Forelimb muscle (tissue), 1 donor: ENCODE measurements at places on chromosomes 5 and 9. TPM values are rescaled to one million over a fixed set of nuclear protein-coding genes. Genes with fewer than 3 reads are reported as not detected.

DNA sequence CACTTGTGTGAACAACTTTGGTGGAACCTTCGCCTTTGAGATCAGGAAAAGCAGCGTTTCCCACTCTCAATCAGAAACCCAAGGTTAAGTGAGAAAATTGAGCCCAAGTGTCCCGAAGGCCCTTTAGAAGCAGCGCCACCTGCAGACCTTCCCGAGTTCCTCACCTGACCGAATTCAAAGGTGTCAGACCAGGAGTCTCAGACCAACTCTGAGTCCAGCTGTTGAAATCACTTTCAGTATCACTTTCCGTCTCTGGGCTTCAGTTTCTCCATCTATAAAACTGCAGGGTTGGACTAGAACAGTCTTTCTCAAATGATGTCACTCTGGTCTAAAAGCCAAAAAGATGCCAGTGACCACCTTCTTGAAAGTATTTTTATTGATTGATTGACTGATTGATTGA is 31.7 kb upstream of the GRHPR start:
- no peak for DNase-seq

DNA sequence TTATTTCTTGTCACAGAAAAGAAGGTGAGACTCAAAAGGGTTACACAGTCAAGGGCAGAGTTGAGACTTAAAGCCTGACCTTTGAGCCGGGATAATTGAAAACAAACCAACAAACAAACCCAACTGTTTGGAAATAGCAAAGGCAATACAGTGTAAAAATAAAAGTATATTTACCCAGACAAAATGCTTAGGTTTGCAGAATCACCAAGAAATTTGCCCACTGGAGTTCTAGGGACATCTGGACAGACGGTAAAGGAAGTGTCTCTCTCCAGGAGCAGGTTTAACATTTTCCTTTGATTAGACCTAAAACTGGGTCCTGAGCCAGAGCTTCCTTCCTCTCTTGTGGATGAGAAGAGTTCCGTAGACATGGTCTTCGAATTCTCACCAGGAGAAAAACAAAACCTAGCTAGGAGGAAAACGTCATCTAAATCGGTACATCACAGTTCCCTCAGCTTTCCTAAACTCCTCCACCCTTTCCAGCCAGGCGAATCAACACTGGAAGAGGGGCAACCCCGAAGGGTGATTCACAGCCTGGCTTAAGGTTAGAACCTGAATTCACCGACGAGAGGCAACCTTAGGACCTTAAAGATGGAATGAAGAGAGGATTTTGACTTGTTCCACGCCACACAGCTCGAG is 673 bp downstream of the CDC25C start:
- no peak for DNase-seq

C1QTNF2 gene
- polyA plus RNA-seq: 19.8 TPM

DNA sequence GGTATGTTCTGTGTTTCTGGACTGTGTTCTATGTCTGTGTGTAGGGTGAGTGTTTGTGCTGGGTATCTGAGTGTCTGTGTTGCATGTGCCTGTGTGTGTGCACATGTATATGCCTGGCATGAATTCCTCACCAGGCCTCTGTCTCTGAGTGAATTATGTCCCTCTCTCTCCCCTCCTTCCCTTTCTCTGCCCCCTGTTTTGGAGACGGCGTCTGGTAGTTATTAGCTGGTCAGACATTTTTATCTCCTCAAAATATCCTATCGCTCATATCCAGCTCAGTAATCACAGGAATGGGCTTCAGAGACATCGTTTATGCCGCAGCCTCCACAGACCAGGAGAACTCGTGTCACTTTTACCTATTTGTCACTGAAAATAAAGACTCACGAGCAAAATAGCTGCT is 483.2 kb upstream of the BRINP1 start:
- no peak for DNase-seq

GRCh38 chr5:15597804-15598203 is 97.8 kb downstream of the FBXL7 start:
- no peak for DNase-seq

- no peak for DNase-seq
Measured at GRCh38 chr9:80066931-80067330, 495.2 kb downstream of the TLE4 start.

NPR3 gene
- 16.3 TPM for polyA plus RNA-seq

SPINK6 gene
- polyA plus RNA-seq: not detected

FOXB2 gene
- not detected for polyA plus RNA-seq

DNA sequence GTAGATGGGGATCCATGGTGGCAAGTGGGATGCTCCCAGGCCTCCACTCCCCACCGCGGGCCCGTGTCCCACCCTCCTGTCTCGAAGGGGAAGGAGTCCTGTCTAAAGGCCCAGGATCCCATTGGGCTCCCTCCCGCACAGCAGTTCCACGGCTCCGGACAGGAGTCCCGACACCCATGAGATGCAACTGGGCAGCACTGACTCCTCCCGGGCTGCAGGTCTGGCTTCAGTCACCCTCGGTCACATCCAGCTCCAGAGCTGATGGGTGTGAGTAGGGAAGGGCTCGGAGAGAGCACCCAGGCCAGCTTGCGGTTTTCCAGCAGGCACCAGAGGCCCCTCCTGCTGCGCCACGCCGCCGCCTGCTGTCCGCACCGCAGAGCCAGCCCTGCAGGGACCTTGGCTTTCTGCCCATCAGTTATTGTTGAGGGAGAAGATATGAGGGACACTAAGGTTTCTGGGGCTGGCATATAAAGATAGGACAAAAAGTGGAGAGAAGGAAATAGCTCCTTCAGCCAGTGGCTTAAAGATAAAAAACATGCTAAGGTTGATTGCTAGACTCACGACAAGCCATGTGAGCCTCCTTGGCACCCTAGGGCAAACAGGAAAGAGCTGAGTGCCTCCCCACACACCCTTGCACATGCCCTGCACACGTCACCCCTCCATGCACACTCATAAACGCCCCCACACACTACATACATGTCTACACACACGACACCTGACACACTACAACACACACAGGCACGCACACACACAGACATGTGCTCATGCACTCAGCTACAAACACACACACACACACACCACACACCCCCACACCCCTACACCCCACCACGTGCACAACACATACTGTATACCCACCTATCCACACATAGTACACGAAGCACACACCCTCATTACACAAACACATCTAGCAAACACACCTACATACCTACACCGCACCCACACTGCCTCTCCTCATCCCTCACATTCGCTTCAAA is 79.0 kb downstream of the AK8 start:
- DNase-seq: no peak

DNA sequence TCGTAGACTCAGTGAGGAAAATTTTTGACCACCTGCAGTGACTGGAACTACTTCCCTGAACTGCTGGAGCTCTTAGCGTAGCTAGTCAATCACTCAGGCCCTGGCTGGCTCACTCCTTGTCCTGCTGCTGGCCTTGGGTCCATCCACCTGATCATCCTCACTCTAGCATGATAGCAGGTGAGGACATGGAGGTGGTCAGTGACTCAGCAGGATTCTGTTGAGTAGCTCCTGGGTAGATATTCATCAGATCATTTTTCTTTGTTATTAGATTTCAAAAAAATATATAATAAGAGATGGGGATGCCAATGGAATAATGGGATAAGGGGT is 25.0 kb upstream of the SEMA4D start:
- no peak for DNase-seq
